ENCODE measurements at places on chromosomes 6 and 20.

GRCh38 chr6:109024784-109025183 is 69.9 kb downstream of the SESN1 start:
- no peak for DNase-seq

GRCh38 chr6:143060806-143061596 is at the start of gene AIG1:
Gene AIG1 (plus strand): TSS chr6:143060889. CDS start chr6:143060926, 37 bp downstream.
- no peak for DNase-seq

DNA sequence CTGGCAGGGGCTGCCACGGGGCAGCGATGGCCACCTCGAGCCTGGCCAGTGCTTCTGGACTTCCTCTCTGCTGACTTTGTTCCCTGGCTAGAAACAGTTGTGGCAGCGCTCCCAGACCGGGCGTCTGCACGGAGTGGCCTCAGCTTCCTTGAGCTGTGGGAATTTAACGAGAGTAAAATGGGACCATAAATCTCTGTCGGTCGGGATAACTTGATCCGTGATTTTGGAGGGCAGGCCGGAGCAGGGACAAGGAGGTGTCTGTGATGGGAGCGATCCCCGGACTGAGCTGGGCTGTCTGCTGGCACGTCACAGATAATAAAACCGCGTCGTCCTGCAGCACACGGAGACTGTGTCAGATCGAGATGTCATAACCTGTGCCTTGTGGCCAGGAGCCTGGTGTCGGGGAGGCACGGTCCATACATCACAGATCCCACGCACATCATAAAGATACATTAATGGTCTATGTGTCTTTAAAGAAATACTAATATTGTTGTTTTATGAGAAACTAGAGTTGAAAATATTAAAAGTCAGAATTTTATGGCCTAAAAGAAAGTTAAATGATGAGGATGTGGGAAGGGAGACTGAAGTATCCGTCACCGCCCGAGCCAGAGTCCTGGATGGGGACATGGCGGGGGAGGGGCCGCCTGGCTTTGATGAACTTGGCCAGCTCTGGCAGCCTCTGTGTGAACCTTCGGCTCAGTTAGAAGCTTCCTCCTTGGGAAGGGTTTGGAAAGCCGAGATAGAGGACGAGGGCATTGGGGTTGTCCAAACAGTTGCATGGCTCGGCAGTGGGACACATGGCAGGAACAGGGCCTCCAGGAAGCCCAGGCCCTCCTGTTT is 6.5 kb upstream of the RBBP8NL start:
- DNase-seq: no peak

DNA sequence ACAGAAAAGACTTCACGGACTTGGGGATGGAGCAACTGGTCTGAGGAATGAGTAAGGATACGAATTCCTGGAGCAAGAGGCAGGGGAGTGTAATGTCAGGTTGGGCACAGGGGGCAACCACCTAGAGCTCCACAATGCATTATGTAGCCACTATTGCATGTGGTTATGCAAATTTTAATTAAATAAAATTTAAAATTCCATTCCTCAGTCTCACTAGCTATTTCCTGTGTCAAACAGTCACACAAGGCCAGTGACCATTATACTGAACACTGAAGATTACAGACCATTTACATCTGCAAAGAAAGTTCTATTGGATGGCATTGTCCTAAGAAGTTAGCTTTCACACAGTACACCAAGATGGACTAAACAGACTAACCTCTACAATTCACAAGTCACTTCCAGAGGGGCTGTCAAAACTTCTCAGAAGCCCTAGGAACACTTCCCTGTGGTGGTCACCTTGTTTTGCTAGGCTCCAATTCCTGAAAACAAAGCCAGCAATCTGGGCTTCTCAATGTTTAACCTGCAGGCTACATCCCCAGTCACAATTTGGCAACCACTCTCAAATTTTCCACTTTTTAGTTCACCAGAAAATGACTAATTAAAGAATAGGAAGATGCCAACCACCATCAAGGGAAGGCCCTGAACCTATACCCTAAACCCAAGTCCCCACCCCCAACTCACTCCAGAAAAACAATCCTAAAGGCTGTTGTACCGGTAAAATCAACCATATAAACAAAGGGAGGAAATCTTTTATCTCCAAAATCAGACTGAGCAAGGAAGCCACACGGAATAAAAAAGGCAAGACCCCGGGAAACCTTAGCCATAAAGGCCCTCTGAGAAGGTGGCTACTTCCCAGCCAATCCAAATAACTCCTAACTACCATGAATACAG is 34.2 kb upstream of the C20orf203 start:
- DNase-seq: no peak

DNA sequence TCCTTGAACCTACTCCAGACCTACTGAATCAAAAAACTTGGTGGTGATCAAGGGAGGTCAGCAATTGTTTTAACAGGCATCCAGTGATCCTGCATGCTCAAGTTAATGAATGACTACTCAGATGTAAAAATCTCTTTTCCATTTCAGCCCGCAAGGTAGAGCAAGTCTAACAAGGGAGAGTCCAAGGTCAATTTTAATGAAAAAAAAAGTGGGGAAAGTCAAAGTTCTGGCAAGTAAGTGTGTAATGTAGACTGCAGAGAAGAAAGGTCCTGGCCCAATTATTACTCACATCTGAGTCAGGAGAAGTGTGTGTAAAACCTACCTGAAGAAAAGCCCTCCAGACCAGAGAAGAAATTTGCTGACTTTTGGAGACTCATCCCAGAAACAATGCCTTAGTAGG is 193.5 kb downstream of the UBE3D start:
- DNase-seq: no peak

GRCh38 chr6:53568776-53569616 is 24.1 kb upstream of the GCLC start:
- DNase-seq: no peak

DNA sequence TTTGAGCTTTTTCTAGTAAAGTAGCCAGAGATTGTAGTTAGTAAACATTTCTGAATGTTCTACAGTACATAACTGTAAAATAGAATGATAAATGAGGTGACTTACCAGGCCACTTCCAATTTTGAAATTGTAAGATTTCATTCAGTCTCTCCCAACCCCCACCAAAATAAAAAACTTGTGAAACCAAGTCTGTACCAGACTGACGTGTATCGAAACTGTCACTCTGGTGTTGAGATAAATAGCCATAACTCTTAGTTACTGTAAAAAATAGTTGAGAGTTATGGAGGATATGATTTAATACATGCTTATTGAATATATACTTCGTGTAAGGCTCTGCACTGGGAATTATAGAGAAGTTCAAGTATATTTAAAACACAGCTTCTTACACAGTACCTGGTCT is 455.7 kb downstream of the PLCB1 start:
- no peak for DNase-seq

DNA sequence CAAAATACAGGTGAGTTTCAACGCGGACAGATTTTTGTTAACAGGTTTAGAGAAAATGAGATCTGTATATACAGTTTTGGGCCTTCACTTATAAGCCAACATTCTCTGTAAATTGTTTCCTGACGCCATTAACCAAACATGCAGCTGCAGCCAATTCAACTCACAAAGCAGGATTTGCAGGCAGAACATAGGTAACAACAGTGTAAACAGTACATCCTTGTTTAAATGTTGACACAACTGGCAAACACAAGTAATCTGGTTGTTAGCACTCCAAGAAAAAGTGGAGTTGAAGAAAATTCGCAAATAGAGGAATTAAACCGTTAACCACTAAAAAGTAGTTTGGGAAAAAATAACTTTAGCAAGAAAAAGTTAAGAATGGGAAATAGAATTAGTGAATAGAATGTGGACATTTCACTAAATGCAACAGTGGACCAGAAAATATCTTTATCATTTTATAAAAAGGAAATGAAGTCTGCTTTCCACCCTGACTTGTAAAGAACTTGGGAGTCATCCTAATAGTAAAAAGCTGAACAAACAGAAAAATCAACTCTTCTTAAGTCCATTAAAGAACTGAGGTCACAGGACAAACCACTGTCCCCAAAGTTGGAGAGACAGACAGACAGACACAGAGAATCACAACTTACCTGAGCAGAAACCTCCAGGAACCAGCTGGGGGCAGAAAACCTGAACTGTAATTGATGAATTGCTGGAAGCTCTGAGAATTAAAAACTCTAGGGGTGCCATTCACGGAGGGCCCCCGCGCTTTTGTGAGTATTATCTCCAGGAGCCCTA is 10.1 kb downstream of the SMIM28 start:
- DNase-seq: no peak

GRCh38 chr20:23125159-23125558 is 39.0 kb upstream of the CD93 start:
- no peak for DNase-seq

DNA sequence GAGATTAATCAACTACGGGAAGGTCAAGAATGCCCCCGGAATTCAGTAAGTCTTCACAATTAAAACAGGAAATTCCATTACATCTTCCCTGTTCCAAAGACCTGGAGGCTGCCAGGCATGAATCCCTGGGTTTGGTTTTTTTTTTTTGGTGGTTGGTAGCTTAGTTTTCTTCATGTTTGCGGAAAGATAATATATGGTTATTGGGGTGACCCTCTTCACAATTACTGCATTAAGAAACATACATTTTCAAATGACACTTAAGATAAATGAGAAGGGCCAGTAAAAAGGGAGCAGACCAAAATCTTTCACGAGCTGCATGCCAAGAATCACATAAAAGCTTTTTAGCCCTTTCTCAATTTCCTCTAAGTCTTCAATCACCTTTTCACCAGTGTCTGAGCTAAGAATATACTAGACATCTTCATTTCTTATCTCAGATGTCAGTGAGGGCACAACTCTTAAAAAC is 64.0 kb downstream of the KIF13A start:
- no peak for DNase-seq

- no peak for DNase-seq
These were observed 140.9 kb downstream of the LPA start for GRCh38 chr6:160523223-160523622.

- no peak for DNase-seq
These were observed 237.9 kb downstream of the HDGFL1 start for GRCh38 chr6:22807261-22807660.

- no peak for DNase-seq
These were observed 20.1 kb downstream of the CDKAL1 start for GRCh38 chr6:20554326-20554725.

GRCh38 chr6:134134654-134135053 is 82.2 kb upstream of the SLC2A12 start:
- DNase-seq: no peak

GRCh38 chr20:19555726-19556125 is 202.3 kb upstream of the RIN2 start:
- no peak for DNase-seq

DNA sequence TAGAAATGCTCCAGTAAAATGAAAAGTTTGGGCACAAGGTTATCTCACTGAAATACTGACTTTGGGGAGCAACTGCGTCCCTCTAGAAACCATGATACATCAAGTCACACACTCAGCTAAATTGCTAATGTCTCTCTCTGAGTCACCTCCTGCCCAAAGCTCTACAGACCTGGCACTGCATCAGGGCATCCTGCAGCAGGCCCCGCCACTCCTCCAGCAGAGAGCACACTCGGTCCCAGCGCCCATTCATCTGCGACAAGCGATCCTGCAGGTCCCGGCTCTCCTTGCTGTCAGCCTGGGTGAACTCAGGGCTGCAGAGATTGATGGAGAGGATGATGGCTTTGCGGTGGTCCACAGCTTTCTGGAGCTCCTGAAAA is 329.0 kb downstream of the ESR1 start:
- DNase-seq: no peak
